ENCODE measurements at places on chromosomes 2 and 18.

DNA sequence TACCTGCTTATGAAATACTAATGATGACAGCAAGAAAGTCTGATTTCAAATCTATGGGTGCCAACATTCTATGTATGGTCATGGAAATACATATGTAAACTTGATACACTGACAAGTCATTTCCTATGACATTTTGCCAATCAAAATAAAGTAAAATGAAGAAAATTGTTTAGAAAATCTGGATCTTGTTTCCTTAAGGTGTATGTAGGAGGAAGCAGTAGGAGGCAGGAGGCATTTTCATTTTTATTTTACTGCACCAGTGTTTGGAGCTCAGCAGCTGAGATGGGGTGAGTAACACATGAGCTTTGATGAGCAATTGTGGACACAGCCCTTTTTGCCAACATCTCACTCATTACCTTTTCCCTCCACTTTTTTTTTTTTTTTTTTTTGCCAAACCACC is 167.0 kb downstream of the AFF3 start:
- DNase-seq, result peak; percentile 15

- no peak for DNase-seq
Observed at GRCh38 chr18:79911344-79912270, 39.8 kb downstream of the SLC66A2 start.

DNA sequence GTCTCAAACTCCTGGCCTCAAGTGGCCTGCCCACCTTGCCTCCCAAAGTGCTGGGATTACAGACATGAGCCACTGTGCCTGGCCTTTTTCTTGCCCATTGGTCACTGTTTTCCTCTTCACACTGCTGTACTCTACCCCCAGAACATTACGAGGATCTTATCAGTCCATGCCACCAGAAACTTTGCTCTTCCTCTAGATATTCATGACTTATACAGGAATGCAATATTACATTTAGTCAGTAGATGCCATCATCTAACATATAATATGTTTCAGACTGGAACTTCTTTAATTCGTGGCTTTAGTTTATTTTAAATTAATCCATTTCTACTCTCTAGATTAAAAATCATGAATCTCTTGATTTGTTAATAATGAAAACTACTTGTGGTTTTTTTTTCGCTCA is 135.5 kb downstream of the COMMD1 start:
- no peak for DNase-seq

- no peak for DNase-seq
Observed at GRCh38 chr2:221467610-221468009, 104.5 kb downstream of the EPHA4 start.

DNA sequence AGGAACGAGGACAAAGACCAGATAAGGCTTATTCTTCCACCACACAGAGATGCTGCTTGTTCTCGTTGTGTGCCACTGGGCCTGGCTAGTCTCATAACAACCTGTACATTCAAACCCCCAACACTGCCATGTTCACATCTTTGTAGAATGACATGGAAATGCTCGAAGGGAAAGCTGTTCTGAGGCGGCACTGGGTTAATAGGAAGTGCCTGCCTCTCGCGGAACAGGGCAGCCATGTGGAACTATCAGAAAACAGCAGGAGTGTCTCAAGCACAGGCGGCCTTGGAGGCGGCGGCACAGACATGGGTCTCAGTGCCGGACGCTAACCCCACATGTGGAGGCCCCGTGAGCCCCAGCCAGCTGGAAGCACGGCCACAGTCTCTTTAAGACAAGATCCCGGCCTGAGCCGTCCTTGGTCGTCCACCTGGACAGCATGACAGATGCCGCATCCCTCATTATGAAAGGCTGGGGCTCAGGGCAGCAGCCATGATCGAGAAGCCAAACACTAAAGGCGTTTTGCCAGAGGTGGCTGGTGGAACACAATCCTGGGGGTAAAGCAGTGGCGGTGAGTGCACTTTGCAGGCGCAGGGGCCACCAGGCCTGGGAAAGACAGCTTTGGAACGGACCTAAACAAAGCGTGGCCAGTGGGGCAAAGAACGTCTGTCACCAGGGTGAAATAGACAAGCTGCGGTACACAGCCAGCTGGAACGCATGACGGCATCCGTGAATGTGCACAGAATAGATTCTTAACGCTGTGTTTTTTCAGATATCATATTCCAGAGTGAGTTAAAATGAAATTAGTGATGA is 161.0 kb downstream of the HDAC4 start:
- no peak for DNase-seq

DNA sequence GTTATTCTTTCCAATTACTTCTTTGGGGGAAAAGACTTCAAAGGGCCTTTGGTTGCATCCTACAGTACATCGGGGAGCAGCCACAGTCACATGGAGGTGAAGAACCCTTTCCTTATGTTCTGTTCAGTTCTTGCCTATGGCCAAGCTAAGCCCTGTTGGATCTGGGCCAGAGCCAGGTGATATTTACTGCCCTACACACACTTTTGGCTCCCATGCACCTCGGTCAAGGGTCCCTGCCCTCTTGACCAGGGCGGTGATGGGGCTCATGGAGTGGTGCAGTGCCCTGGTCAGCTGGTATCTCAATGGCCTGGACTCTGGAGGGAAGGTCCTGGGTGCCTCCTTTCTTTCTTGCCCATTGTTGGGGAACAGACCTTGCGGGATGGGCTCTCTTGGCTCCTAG is 98.7 kb downstream of the VAPA start:
- DNase-seq, result no peak

DNA sequence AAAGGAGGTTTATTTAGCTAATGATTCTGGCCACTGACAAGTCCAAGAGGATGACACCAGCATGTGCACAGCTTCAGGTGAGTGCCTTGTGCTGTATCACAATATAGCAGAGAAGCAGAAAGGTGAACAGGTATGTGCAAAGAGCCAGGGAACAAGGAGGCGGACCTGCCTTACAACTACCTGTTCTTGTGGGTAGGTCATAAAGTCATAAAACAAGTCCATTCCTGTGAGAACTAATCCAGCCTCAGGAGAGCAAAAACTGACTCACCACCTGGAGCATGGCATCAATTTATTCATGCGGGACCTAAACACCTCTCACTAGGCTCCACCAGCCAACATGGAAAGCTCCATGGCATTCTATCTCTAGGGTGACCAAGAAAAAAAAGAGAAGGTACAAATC is 234.2 kb downstream of the ASXL3 start:
- DNase-seq, result no peak

DNA sequence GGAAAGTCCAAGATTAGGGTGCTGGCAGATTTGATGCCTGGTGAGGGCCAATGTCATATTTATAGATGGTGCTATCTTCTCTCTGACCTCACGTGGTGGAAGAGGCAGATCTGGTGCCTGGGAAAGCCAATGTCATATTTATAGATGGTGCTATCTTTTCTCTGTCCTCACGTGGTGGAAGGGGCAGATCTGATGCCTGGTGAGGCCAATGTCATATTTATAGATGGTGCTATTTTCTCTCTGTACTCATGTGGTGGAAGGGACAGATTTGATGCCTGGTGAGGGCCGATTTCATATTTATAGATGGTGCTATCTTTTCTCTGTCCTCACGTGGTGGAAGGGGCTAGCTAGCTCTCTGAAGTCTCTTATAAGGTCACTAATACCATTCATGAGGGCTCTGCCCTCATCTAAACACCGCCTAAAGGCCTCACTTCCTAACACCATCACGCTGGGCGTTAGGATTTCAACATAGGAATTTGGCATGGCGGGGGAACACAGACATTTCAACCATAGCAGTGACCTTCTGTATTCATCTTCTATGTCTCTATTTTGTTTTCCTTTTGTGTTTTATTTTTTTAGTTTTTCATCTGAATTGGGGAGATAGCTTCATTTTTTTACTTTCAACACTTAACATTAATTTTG is 278.4 kb downstream of the SPAG16 start:
- DNase-seq, result no peak

DNA sequence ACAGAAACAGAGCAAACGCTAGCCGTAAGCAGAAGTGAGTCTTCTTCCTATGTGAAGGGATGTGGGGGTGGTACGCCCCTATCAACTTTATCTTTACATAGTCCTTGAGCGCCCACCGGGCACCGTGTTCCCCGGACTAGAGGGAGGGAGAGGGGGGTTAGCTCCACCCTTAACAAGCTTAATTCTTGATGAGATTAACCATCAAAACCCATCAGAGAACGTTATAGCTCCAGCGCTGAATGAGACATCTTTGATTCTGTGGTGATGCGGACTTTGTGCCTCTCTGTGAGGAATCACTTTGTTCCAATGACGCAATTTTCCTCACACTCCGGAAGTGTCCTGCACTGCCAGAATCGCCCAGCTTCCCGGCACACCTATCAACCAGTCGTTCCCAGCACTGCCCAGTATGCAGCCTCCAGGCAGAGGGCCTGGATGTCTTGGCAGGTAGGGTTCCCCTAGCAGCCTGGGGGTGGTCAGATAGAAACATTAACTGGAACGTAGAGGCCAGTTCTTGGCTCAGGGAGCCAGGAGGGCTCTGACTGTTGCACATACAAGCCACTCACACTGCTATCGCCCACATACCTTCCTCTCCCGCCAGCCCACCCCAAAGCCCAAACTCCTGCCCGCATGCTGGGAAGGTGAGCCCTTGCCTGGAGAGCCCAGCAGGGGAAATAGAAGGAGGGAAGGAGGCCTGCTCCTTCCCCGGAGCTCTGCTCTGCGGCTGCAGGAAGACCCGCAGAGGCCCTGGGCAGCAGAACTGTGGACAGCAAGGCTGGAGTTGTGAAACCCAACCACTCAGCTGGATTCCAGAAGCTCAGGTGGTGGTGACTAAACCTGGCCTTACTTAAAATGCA is 1.9 kb upstream of the ODC1 start:
- no peak for DNase-seq

GRCh38 chr2:217880891-217881290 is 121.9 kb downstream of the TNS1 start:
- DNase-seq, result no peak

GRCh38 chr18:21454725-21455124 is 145.8 kb downstream of the ESCO1 start:
- no peak for DNase-seq

DNA sequence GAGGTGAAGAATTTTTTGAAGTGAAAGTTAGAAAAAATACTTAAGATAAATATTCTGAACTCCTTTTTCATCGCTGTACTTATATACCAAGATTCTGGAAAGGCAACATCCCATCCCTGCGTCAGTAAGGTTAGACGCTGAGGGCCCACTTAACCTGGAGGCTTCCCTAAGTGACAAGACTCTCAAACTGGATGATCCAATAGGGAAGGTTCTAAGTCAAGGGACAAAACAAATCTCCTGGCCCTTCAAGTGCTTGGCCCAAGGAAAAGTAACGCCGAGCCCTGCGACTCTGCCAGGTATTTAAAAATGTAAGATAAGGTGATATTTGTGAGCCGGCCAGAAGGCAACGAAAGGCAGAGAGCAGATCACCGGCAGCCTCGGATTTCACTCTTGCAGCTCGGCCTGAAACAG is 1.3 kb downstream of the STK39 start:
- no peak for DNase-seq

GRCh38 chr2:65413106-65413505 is 19.3 kb downstream of the SPRED2 start:
- no peak for DNase-seq

GRCh38 chr2:241386519-241386918 is 30.4 kb downstream of the FARP2 start:
- no peak for DNase-seq

- no peak for DNase-seq
Observed at GRCh38 chr2:86000131-86000937, 105.4 kb downstream of the POLR1A start.

DNA sequence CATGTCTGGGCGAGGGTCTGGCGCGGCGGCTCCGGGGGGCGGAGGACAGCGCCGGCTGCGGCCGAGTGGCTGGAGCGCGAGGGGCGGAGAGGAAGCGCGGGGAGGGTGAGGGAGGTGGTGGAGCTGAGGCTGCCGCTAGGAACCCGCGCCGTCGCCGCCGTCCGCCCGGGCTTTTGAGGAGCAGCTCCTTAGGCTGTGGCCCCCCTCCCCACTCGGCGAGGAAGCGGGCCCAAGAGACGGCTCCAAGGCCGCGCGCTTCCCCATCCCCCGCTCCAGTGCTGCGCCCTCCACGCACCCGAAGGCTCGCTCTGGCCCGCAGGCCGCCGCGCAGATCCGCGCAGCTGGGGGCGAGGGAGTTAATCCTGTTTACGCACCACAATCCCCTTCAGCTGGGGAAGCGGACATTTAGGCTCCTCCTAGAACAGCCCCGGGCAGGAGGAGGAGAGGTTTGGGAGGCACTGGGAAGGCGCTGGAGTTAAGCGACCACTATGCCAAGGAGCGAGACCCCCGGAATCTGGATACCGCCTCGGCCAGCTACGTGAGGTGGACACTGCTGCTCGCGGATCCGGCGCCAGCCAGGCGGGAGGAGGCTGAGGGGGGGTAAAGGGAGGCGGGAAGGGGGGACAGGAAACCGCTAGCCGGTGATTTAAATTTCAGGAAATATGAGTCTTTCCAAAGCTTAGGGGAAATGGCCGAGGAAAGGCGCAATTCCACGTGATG is at the start of gene CNRIP1:
Gene CNRIP1 (minus strand): TSS at position 552 of the 720 bp plus-strand sequence. CDS start 549 bp downstream, at position 3.
- DNase-seq, result peak; percentile 74

DNA sequence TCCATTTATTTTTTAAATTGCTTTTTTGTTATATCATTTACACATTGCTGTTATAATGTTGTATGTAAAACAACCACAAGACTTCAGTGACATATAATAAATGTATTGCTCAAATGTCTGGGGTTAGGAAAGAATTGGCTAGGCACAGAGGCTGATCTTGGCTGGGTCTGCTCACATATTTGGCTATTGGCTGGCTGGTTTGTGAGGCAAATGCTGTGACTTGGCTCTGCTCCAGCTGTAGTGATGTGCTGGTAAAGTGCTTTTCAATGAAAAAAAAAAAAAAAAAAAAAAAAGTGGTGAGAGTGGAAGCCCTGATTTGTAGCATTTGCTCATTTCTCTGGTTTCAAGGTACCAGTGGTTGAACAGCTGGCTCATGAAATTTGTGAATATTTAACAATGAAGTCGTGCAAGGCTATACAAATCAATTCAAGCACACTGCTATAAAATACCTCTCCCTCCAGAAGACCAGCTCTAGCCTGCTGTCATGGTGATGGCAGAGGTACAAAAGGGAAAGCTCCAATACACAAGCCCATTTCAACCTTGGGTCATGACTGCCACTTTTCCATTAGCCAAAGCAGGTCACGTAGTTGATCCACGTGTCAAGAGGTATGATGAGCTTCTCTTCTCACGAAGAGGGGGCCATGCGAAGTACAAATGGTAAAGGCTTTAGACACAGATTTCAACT is 43.7 kb upstream of the RIT2 start:
- DNase-seq, result no peak

DNA sequence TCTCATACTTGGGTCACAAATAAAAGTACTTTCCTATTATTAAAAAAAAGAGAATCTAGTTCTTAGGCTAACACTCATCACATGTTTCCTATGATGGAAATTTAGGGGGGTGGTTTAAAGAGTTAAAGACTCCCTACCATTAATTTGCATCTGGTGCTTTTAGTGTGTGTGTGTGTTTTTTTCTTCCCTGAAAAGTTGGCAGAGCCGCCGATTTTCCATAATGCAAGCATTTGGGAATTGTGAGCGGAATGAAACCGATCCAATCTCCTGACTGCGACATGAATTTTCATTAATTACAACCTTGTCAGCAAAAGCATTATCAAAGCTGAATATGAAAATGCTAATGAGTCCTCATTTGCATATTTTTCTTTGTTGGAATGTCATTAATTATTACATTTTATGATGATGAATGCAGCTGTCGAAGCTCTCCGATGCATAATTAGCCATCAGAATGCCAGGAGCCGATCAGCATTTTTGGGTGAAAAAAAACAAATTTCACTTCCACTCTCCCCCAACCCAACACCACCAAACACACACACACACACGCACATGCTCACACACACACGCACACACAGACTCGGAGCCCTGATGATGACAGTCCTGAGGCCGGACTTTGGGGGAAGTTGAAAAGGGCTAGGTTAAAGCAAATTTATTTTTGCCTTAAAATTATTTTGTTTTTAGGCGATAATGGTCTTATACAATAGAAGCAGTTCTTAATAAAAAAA is 165.4 kb downstream of the TCF4 start:
- peak; percentile 54 for DNase-seq

- no peak for DNase-seq
Observed at GRCh38 chr2:68435615-68436014, 31.5 kb downstream of the FBXO48 start.
